ENCODE measurements at places on chromosomes 3 and 15.

DNA sequence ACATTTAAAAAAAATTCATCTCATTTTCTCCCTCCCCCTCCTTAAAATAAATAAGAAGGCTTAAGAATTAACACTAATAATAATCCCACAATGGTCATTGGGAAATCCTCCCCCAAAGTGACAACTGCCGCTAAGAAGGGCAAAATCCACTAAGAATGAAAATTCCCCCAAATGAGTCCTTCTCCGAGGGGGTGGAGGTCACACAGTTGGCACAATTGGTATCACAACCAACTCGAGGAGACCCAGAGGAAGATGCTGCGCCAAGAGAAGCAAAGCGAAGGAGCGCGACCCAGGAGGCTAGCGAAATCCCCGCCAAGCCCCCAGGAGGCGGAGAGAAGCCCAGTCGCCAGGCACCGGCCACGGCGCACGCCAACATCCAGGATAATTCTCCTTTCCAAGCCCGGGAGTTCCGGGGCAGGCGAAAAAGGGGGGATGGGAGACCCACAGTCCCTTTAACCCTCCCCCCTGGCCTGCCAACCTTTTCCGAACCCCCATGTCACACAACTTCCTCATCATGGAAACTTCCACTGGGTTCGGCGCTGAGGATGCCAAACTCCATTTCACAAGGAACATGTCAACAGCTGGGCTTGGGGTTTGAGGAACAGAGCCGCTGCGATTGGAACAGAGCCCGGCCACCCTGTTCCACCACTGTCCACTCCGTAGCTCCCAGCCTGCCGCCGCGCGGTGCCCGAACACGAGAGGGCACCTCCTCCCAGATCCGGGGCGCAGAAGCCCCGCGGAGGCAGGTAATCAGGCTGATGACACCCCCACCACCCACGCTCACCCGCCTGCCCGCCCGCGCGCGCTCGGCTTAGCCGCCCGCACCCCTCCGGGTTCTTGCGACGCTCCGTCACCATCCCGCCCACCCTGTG is 668 bp downstream of the THRB start:
- no peak for DNase-seq

DNA sequence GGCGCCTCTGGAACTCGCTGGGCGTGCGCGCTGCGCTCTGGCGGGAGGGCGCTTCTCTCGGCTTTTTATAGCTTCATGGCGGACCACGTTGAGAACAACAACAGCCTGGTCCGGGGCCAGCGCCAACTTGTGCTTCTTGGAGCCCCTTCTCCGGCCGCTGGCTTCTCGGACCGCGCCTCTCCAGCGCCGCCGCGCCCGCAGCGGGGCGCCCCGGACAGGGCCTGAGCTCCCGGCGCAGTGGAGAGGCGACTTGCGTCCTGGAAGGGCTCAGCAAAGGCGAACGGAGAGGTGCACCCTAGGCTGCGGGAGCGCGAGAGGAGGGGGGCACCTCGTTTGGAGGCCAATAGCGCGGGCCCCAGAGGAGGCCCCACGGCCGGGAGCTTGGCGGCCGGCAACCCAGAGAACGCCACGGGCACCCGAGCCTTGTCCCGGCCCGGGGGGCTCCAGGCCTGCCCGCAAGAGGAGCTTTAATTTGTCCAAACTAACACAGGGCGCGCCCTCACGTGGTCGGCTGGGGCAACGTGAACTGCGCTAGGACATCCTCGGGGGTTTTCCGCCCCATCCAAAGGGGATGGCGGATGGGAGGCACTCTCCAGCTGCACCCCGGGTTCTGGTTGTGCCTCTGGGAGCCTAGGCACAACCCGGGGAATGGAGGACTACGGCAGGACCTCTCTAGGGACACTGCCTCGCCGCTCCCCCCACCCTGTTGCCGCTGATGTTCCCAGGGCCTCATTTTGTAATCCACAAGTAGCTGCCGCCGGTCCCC is 37.8 kb downstream of the HMCES start:
- DNase-seq: peak; percentile 90

DNA sequence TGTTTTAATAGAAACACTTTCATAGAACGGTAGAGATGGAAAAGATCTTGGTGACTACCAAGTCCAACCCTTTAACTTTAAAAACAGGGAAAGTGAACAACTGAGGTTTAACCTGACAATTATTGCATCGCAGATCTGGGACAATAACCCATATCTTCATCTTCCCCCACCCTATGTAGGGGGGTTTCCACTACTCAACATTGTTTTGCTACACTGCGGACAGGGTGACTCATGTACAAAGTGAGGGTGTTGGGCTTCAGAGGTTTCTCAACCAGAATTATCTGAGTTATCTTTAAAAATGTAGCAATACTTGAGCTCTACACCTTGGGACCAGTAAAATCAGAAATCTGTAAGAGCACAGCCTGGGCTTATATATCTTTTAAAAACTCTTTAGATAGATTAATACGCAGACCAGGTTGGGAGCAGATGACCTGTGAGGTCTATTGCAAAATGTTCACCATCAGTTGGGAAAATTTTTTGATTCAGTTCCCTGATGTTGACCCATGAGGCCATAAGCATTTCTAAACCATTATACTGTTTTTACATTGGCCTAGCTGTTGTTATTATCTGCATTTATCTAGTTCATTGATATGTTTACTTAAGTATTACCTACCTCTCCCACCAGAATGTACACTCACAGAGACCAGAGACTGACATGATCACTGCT is 103.6 kb upstream of the ICE2 start:
- DNase-seq: no peak

DNA sequence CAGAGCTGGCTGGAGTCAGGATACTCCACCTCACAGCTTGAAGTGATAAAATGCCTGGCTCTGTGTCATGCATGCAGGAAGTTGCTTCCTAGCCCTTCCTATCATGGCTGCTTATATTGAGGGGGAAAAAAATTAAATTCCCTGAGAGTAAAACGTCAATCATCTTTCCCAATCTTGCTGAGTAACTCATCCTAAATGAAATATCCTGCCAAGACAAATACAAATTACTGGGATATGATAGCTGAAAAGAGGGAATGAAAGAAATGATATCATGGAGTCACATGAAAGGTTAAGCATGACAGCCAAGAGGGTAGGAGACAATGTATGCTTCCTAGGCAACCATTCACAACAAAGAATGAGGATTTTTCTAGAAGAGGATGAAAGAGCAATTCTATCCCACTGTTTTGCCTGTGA is 110.6 kb downstream of the ABI3BP start:
- no peak for DNase-seq

Data from stimulated activated CD8-positive, alpha-beta memory T cell treated with anti-CD3 and anti-CD28 coated beads, Interleukin-4, amount 100 ng/mL, for 1 hour (primary cell).